Cortex of kidney (tissue), 1 donor: ENCODE measurements at places on chromosomes 5 and 9.

GRCh38 chr9:108033976-108034964, 544.7 kb upstream of the KLF4 start:
- no peak for DNase-seq

DNA sequence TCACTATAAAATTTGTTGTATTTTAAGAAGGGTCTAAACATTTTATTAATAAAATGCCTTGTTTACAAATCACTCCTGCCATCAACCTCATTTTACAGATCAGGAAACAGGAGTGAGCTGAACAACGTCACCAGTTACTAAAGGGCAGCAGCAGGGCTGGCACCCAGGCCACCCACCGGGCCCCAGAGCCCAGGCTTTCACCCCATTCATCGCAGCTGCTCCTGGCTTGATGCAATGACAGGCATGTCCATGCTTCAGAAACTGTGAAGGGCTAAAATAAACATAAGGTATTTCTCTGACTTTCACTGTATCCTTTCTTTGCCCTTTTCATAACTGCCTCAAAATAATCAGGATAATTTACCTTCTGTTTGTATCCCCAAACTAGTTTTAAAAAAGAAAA, 18.1 kb downstream of the MED27 start:
- DNase-seq = no peak

DNA sequence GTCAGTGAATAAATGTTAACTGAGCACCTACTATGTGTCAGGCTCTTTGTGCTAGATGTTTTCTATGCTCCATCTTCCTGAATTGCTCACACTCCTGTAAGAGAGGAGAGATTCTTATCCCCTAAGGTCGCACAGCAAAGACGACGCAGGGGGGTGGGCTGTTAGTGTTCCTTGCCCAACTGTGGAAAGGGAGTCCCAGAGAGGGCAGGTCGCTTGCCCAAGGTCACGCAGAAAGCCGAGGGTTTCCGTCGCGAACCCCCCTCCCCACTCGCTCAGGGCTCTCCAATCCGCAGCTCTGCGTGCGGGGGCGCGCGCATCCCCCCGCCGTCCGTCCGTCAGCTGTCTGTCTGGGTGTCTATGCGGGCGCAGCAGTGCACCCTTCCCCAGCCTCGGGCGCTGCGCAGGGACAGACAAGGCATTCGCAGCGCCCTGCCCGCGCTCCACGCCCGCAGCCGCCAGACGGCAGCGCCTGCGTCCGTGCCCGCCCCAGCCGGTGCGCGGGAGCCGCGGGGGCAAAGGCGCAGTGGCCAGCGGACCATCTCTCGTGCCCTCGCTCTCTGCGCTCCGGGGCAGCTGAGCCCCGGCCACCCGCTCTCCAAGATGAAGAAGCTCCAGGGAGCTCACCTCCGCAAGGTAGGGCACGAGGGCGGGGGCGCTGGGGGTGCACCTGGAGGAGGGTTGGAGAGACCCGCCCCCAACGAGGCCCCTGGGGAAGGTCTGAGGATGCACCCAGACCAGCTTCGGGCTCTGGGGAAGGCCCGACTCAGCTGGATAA, at the start of gene SLC6A7:
Gene SLC6A7 (plus strand): TSS at position 335 of the 775 bp plus-strand sequence. CDS start 266 bp downstream, at position 601.
- no peak for DNase-seq

DNA sequence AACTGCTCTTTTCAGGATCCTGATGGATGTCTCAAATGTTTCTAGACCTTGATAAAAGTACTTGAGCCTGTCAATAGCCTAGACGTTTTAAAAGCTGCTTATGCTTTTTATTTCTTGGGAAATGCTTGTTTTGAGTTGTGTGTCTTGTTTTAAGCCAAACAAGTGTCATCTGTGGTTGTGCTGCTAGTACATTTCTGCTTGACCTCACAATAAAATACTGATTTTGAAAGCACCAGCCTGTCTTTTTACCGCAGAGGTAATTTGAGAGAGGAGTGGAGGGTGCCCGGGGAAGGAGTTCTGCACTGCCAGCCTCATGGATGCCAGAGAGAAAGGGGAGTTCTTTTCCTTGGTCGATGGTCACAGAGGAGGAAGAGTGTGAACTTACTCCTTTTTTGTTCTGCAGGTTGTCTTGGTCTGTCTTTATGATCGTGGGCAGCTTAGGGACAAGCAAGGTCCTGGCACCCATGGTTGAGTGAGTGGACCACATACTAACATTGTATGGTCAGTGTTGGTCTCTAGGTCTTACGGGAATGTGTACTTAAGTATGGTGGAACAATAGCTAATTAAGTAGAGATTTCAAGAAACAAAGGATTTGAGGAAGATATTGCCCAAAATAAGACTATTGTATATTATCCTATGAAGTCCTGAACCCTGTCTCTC, 61.0 kb downstream of the TRIO start:
- DNase-seq = no peak

GRCh38 chr5:88769165-88769564, 113.8 kb downstream of the MEF2C start:
- no peak for DNase-seq

- DNase-seq = no peak
These were observed 18.4 kb downstream of the FAM219A start for GRCh38 chr9:34440017-34440416.

- no peak for DNase-seq
These were observed 473 bp downstream of the ZBTB34 start for GRCh38 chr9:126860757-126861466.

- no peak for DNase-seq
These were observed 21.1 kb downstream of the TBC1D2 start for GRCh38 chr9:98234245-98234825.

- no peak for DNase-seq
These were observed 1542.8 kb downstream of the EFNA5 start for GRCh38 chr5:106127985-106128384.

GRCh38 chr5:179114756-179115155, 54.6 kb downstream of the ZNF354C start:
- no peak for DNase-seq

DNA sequence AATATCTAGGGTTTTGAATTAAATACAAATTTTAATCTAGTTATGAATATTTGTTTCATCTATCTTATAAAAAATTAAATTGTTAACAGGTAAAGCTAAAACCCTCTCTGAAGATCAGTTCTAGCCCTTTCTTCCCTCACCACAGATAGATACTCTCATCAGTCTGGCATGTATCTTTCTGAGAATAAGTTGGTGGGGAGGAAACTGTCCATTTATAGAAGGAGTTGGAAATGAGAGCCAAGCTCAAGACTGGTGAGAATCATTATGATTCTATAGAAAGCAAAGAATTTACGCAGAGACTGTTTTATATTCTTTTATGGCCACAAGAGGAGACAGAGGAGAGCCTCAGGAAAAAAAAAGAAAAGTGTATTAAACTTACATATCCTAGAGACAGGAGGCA, 59.0 kb downstream of the STARD4 start:
- DNase-seq = no peak

DNA sequence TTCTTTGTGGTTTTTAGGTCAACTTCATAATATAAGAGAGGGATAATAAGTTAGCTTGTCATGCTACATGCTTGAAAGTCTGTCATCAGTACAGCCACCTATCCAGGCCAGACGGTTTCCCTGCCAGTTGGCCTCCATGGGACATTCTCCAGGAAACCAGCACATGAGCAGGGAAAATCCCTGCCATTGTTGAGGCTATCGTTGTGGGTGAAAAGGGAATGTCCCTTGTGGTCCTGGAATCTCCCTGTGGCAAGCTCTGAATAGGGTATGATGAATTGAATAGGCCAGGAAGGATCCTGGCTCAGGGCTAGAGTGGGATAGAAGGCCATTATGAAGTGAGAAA, 12.3 kb downstream of the F2RL1 start:
- DNase-seq = no peak

- DNase-seq = no peak
These were observed 2.1 kb upstream of the TRAF1 start for GRCh38 chr9:120928483-120929228.

DNA sequence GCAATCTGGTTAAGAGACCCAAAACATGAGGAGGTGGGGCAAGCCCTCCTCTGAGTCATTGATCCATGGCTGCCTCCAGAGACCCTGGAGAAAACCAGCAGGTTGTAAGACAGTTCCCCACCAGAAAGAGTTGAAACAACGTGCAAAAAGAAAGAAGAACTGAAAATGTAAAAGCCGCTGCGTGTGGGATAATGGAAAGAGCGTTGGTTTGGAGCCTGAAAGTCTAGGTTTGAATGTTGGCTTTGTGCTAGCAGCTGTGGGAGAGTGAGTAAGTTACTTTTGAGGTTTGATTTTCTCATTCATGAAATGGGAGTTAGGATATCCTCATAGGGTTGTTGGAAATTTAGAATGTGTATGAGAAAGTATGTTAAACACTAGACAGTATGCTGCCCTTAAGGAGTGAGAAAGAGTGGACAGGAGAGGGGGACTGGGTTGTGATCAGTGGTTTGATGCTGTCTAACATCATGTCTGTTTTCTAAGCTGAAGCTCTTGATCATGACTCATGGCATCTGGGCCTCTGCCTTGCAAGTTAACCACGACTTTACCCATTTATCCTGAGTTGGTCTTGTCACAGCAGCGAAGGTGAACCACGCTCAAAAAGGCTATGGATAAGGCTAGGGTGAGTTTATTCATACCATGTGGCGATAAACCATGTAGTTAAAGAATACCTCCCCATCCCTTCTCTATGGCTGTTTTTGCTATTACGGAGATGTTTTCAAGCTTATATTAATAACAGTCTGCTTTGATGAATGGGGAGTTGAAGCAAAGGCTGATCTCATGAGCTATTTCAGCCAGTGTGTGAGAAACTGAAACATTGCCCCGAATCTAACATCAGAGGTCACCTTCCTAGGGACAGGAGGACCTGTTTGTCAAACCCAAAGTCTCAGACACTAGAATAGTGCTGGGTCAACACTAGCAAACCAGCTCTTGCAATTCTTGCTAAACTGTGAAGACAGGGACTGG, 41.3 kb downstream of the ZNF366 start:
- DNase-seq = no peak

DNA sequence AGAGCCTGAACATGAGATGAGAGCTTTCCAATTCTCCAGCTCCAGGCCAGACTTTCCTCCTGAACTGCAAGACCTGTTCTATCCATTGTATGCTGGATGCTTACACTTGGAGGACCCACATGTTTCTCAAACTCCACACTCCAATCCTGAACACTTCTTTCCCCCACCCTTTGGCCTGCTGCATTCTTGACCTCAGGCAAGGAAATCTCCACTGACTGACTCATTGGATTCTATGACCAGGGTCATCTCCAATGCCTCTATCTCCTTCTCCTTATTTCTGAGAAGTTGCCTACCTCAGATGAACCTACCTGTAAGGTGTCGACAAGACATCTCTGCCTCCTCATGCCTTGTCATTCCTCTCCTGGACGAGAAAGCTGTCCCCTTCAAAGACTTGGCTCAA, 153.6 kb downstream of the CRB2 start:
- no peak for DNase-seq

GRCh38 chr9:33425128-33425533, 22.3 kb downstream of the AQP3 start:
- DNase-seq = no peak

DNA sequence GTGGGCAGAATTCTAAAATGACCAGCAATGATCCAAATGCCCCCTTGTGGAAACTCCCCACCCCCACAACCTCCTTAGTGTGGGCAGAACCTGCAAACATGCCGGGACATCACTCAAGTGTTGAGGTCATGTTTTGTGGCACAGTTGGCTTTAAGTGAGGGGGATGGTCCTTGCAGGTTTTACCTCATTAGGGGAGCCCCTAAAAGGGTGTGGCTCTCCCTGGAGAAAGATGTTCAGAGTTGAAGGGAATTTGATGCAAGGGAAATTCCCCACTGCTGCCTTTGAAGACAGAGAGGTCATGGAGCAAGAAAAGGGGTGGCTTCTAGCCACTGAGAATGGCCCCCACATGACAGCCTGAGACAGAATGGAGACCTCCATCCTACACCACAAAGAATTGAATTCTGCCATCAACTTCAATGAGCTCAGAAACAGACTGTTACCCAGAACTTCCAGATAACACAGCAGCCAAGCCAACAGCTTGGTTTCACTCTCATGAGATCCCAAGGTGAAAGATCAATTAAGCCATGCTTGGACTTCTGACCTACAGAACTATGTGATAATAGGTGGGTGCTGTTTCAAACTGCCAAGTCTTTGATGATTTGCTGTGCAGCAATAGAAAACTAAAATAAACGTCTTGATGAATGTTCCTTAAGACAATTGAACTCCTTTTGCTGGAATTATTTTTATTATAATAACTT, 103.4 kb downstream of the MED10 start:
- no peak for DNase-seq

GRCh38 chr5:1449081-1449630, 3.9 kb upstream of the SLC6A3 start:
- DNase-seq = no peak

GRCh38 chr9:99235926-99236634, 14.0 kb downstream of the SEC61B start:
- no peak for DNase-seq

GRCh38 chr5:107088907-107089306, 581.8 kb downstream of the EFNA5 start:
- DNase-seq = no peak
